Activated gamma-delta T cell treated with Interleukin-2 at 50 U/mL for 16 hours (primary cell): ENCODE measurements at places on chromosomes 3 and 15.

GRCh38 chr15:90205050-90205848 is 4.1 kb downstream of the SEMA4B start:
- no peak for DNase-seq

GRCh38 chr3:11626084-11626463 is 17.6 kb downstream of the VGLL4 start:
- no peak for DNase-seq

DNA sequence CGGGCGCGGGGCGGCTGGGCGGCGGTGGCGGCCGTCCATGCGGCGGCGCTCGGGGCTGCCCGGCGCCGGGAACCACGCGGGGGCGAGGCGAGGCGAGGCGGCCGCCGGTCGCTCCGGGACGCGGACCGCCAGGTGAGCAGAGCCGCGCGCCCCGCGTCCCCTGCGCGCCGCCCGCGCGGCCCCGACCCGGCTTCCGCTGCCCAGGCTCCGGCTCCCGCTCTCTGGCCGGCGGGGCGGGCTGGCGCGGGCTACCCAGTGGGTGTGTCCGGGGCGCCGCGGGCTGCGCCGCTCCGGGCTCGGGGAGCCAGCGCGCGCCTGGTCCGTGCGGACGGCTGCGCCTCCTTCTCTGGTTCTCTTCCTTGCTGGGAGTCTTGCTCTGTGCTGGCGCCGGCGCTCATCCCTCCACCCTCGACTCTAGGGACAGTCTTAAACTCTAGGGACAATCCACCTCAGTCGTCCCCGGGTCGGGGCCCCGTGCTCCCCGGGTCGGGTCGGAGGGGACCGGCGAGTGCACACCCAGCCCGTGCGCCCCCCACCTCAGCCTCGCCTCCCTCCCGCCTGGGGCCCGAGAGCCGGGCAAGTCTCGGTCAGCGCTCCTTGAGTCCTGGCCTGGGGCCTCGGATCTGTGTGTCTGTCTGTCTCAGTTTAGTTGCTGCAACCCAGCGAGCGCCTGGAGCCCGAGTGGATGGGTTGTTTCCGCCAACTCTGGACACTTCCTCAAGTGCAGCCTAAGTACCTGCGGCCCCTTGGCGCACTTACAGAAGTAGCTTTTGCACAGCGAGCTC is 488 bp downstream of the THSD4 start:
- DNase-seq = no peak

GRCh38 chr3:12593473-12593872 is 36.6 kb downstream of the MKRN2 start:
- DNase-seq = no peak

DNA sequence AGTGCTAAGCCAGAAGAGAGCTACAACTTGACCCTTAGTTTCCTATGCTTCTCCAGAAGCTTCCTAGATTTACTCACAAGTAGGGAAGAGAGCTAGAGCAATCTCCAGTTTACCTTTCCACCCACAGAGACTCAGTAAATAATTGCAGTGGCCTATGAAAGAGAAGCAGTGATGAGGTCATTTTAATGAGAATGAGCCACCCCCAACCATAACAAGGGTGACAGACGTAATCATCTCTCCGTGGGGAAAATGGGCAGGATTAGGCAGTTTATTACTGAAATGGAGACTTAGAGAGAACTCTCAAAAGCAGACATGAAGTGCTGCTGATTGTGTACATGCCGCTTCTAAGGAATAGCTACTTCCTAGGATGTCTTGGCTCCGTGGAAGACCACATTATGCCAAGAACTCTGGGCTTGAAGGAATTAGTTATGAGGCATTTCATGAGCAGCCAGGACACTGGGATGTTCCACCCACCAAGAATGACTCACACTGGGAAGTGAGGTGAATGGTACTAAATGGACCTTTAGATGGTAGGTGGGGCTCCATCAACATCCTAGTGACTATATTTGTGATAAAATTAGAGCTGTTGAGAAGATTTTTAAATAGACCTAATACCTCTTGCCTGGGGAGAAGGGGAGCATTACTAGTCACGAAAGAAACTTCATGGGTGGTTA is 160.9 kb downstream of the EDEM1 start:
- no peak for DNase-seq

DNA sequence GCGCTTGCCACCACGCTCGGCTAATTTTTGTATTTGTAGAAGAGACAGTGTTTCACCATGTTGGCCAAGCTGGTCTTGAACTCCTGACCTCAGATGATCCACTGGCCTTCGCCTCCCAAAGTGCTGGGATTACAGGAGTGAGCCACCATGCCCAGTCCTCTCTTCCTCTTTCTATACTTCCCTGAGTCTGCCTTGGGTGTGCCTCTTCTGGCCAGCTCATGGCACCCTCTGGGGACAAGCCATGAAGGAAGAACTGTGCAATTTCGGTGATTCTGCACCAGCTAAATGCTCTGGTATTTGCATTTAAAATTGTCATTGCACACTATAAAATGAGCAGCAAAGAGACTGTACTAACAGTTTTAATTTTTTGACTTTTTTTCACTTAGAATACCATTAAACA is 66.6 kb downstream of the IL20RB start:
- no peak for DNase-seq

- DNase-seq = no peak
Measured at GRCh38 chr3:146895026-146895749, 290.0 kb upstream of the PLSCR5 start.
